ENCODE measurements at places on chromosomes 1 and 21.

GRCh38 chr1:90919900-90920299 lies 101.9 kb downstream of the ZNF644 start:
- DNase-seq = no peak

DNA sequence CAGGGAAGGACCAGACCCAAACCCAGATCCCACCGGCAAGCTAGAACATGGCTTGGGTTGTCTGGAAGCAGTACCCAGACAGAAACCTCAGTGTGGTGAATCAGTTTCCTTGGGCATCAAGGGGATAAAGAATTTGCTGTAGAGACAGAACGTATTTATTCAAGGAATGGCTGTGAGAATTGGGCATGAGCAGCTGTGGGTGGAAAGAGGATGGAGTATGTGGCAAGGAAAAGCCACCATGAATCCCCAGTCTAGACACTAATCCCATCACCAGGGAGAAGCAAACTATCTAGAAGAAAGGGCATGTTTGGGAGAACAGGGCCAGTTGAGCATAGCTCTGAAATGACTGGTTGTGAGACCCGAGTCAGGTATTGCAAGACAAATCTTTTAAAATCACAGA lies 109.2 kb downstream of the TOMM20 start:
- DNase-seq = no peak

GRCh38 chr1:155816351-155816750 lies 40.7 kb downstream of the GON4L start:
- DNase-seq = no peak

GRCh38 chr1:110328274-110328673 lies 10.9 kb upstream of the RBM15 start:
- DNase-seq = no peak

DNA sequence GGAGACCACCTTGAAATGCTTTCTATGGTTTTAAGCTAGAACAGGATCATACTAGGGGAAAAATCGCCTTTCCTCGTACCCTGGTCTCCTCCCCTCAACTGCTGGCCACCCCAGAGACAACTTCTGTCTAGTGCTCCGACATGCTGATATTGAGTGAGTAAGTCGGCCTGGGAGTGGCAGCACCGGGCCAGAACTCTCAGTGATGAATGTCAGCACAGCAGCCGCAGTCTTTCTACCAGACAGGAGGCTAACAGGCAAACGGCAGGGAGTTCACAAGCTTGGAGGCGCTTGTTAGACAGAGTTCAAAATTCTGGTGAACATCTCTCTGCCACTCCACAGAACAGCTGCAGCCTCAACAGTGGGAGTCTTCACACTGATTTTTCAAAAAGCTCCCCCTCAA lies 716.9 kb downstream of the ADGRL2 start:
- no peak for DNase-seq

- DNase-seq = no peak
Observed at GRCh38 chr1:4306559-4307467, 347.6 kb upstream of the AJAP1 start.

DNA sequence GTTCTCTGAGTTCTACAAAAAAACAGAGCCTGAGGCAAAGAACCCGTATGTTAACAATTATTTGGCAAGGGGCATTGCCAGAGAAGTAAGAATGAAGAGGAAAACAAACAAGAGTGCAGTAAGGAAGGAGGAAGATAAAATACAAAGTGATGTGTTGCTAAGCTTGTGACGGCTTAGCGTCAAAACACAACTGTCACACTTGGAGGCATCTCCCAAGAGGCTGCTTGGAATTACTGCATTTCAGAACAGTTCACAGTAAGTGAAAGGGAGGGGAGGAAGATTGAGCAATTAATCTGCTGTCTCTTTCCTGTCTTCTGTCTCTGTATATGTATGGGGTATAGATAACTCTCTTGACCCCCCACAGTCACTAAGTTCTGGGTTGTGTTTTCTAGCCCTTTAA lies 1017.0 kb upstream of the TMPRSS15 start:
- no peak for DNase-seq

- peak; percentile 5 for DNase-seq
Observed at GRCh38 chr1:182739545-182739944, 50.0 kb upstream of the NPL start.

DNA sequence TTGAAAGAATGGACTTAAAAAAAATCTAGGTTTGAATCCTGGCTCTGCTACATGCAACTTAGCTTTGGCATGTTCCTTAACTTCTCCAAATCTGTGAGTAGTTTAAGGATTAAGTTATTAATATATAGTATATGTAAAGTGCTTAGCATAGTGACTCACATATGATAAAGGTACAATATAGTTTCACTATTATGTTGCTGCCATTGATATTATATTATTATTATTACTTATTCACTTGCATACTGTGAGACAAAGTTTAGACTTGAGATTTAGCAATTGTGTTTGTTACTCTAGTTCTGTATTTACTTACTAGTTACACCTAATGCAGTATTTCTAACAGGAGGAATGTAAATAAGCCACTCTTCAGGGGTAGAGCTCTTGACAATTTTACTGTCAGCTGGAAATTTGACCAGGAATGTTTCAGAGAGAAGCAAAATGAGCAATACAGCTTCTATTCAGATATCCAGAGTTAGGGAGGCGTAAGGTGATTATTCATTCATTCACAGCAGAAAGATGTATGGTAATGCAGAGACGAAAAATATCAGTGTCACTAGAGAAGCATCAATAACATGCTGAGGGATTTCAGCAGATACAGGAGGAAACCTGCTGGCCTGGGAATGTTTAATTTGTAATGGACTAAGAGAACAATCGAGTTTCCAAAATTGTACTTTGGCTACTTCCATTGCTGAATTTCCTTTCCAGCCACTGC lies 25.5 kb downstream of the RGS7 start:
- no peak for DNase-seq

GRCh38 chr1:13587256-13588030 lies 3.8 kb downstream of the PDPN start:
- DNase-seq = no peak

DNA sequence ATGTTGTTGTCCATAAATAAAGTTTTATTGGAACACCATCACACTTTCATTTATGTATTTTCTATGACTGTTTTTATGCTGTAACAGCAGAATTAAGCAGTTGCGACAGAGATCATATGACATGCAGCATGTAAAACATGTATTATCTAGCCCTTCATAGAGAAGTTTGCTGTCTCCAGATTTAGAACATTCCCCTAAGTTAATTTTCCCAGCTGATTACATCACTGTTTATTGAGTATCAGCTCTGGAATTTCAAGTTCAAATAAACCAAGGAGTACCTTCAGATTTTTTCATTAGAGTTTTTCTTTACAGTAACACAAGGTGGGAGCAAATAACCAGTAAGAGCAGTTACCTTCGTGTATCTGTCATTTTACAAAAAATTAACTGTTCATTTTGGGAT lies 792.8 kb downstream of the USP25 start:
- no peak for DNase-seq

- no peak for DNase-seq
Observed at GRCh38 chr1:210646258-210646616, 317.5 kb downstream of the HHAT start.

- peak; percentile 26 for DNase-seq
Observed at GRCh38 chr1:22275626-22276395, 132.9 kb upstream of the WNT4 start.

Measured in stimulated activated CD8-positive, alpha-beta memory T cell treated with anti-CD3 and anti-CD28 coated beads, Interleukin-2, amount 100 ng/mL, for 48 hours (primary cell).